D721Med (cell line): ENCODE measurements at places on chromosomes 7 and 10.
A peak's percentile ranks its signal among the peaks of the same experiment; 100 is the strongest.

DNA sequence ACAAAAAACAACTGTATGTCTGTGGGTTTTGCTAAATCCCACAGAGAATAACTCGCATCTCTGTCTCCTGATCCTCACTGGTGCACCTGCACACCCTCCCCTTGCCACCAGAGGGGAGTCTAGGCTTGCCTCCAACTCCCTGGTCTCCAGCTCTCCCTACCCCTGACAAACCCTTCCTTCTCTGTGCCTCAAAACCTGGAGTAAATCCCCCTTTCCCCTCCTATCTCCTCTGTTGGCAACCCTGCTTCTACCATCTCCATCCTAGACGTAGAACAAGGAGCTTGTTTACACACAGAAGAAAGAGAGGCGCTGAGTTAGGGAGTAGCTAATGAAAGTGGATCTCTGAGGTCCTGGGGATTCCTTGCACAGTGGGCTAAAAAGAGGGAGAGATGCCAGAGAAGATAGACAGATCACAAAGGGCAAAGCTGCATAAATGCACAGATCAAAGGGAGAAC, 6.0 kb downstream of the MBLAC1 start:
- DNase-seq, result no peak

GRCh38 chr7:35257251-35258124, 3.6 kb upstream of the TBX20 start:
- DNase-seq, result no peak

DNA sequence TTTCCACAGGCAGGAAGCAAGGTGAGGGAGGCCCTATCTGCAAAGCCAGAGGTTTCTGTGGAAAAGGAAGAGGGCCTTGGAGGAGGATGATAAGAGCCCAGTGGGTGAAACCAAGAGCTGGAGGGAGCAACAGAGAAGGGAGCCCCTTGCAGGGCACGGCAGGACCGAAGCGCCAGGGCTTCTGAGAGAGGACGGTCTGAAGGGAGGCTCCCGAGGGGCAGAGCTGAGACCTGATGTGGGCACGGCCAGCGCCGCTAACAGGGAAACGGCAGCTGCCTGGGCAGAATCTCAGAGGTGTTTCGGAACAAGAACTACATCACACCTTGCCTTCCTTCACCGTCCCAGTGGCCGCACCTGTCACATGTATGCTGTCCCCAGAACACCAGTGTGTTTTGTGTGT, 144.3 kb upstream of the ADARB2 start:
- DNase-seq, result no peak

DNA sequence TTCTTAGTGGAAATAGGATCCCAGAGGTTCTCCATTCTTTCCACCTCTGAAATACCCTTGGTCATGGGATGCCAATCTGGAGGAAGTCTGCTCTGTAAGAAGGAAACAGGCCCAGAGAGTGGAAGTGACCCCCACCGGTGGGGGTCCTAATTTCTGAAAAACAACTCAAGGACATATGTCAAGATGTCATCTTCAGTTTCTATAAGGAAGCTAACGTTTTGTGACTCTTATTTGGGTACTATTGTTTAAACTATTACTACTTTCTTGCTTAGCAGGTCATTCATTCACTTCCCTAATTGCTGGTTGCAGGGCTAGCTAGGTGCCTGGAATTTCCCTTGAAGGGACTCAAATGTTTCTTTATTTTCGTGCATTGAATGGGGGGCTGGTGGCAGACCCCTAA, 1.9 kb upstream of the ZNF775 start:
- no peak for DNase-seq

GRCh38 chr10:119243488-119243887, 36.1 kb downstream of the GRK5 start:
- no peak for DNase-seq

- DNase-seq, result no peak
Measured at GRCh38 chr7:3922175-3922635, 621.2 kb downstream of the SDK1 start.

DNA sequence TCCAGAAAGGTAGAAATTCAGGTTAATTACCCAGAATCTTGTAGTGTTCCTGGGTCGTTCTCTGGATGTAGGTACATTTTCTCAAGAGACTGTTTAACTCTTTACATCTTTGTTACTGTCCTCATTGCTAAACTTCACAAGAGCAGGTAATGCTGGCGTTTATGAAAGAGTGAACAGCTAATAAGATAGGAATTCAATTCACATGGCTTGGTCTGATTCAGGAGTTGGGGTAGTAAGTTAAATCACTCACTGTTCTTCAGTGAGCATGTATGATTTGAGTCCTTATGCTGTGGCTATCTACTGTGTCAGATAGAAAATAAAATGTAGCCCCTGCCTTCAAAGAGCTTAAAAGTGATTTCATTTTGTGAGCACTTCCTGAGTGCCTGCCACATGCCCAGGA, 480.0 kb downstream of the LRMDA start:
- no peak for DNase-seq

DNA sequence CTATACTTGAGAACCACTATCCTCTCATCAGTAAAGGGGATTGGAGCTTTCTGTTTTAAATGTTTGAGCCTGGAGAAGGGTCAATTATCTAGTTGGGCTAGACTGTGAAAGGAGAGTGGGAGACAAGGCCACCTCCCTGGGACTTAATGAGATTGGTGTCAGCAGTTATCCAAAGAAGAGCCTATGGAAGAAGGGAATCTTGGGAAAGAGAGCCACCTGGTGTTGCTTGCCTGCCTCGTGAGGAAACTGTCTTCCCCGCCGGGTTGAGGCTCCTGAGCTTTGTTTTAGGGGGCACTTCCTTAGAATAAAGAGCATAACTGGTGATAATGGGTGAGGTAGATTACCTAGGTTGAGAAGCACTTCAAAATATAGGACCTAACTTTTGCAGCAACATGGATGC, 32.0 kb upstream of the ABCB4 start:
- no peak for DNase-seq

GRCh38 chr7:111129435-111129834, 38.5 kb downstream of the LRRN3 start:
- no peak for DNase-seq

GRCh38 chr10:86387178-86387794, 20.7 kb upstream of the GRID1 start:
- DNase-seq, result no peak

DNA sequence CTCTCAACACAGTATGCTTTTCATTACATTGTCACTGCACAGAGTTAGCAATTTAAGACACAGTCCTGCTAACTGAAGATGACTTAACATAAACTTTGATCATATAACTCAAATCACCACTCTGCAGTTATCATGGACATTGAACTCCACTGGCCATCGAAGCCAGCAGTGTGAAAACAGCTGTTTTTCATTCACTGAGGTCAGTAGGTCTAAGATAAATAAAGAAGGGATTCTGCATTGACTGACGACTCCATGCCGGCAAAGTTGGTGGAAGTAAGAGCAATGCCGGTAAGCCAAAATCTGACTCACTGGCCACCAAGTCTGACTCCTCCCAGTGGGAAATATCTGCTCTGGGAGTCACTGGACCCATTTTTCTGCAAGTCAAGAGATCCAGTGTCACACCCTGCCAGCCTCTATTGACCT, 449.9 kb upstream of the ANKRD30A start:
- no peak for DNase-seq

DNA sequence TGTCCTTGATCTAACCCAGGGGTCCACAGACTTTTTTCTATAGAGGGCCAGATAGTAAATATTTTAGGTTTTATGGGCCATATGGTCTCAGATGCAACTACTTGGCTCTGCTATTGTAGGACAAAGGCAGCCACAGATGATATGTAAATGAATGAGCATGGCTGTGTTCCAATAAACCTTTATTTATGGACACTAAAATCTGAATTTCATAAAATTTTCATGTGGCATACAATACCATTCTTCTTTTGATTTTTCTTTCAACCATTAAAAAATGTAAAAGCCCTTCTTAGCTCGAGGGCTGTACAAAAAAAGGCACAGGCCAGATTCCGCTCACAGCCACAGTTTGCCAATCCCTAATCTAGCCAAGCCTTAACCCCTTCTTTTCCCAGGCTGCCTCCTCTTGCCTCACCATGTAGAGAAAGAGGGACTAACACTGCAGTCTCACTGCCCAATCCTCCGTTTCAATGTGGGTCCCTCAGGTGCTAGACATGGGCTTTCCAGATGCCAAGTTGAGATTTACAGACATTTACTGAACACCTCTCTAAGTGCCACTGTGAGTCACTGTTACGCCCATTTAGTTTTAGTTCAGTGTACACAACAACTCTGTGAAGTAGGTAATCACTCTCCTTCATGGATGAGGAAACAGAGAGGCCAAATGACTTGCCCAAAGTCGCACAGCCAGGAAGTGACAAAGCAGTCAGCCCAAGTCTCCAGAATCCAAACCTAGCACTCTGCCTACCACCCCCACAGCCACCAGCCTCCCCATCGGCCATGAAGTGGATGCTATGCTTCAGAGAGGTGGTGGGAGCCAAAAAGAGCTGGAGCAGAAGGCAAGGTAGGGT, 132.6 kb upstream of the PDLIM1 start:
- DNase-seq, result no peak

- no peak for DNase-seq
Measured at GRCh38 chr7:112421666-112422486, 28.4 kb upstream of the IFRD1 start.

- DNase-seq, result no peak
Measured at GRCh38 chr10:3741688-3742461, 43.1 kb downstream of the KLF6 start.

DNA sequence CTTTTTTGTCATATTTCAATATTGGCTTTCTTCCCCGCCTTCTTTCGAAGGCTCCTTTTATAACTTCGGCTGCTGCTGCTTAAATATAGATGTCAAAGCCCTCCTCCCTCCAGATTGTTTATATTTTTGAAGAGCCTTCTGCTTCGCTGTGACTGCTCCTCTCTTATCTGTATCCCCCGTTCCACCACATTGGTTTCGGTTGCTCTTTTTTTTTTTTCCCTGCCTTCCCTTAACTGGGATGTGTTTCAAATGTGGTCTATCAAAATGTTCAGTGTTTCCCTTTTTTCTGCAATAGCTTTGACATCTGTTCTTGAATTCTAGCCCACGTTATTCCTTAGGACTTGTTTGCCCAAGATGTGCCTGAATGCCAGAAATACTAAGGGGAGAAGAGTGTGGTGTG, 96.4 kb downstream of the CUX1 start:
- DNase-seq, result no peak

DNA sequence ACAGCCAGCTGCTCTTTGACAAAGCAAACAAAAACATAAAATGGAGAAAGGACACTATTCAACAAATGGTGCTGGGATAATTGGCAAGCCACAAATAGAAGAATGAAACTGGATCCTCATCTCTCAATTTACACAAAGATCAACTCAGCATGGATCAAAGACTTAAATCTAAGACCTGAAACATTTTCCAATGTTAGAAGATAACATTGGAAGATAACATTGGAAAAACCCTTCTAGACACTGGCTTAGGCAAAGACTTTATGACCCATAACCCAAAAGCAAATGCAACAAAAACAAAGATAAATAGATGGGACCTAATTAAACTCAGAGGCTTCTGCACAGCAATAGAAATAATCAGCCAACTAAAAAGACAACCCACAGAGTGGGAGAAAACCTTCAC, 425.7 kb upstream of the SEMA3D start:
- no peak for DNase-seq

DNA sequence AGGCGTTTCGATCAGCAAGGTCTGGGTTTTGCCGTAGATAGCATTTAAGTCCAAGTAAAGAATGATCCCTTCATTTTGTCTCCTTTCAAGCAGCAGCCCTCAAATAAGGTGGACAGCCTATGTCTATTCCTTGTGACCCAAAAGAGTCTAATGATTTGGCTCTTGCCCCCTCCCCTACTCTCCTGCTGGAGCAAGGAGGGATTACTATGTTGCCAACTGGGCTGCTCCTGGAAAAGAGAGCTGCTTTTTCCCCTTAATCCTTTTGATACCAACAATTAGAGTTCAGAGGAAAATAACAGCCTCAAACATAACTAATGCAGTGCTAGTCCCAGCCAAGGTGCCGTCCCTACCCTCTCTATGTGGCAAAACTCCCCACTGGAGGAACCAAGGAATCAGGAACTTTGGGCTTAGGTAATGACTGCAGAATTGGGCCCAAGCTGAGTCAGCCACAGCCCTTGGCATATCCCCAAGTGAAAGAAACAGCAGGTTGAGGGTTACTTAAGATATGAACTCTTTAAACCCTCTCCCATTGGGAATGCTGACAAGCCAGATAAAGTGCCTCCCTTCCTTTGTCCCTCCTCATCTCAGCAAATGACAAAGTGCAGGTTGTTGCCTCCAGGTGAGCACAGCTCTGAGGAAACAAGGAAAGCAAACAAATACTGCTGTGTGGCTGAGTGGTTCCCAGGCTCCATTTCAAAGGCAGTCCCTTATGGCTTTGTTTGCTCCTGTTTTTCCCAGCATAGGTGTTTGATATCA, 643.7 kb downstream of the INHBA start:
- DNase-seq, result no peak

- peak; percentile 93 for DNase-seq
Measured at GRCh38 chr7:157010588-157011332, at the start of gene MNX1. MNX1 (minus strand) TSS chr7:157010663; CDS start chr7:157010350, 313 bp downstream.

- DNase-seq, result no peak
Measured at GRCh38 chr10:59082249-59082648, 94.2 kb upstream of the PHYHIPL start.

- no peak for DNase-seq
Measured at GRCh38 chr7:35975851-35976454, 175.1 kb downstream of the SEPTIN7 start.

DNA sequence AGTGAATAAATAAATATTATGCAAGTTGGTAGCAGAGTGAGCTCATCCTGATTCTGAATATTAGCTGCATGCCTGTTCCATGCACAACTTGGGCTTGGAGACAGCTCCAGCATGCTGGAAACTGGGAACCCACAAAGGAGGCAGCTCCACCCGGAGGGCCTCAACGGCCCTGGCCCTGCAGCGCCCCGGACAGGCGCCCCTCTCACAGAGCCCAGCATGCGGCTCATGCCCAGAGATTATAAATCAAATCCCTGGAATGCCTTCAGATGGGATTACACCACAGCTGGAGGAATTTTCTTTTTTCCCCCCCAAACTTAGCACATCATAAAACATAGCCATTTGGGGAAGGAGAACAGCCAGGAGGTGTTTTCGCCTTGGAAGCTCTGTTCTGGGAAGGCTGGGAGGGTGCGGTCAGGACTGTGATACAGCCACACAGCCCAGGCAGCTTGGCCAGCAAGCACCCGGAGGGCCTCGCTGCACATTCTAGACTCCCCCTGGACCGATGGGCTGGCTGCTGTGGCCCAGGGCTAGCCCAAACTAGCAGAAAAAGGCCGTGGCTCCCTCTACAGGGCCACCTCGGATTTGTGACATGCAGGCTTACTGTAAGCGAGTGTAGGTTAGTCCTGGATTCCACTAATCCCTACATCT, 102.4 kb downstream of the PTPN20 start:
- no peak for DNase-seq

- DNase-seq, result peak; percentile 41
Measured at GRCh38 chr7:139034855-139035585, 822 bp downstream of the ZC3HAV1L start.
